HEK293T (cell line): ENCODE measurements at places on chromosomes 16 and 17.

DNA sequence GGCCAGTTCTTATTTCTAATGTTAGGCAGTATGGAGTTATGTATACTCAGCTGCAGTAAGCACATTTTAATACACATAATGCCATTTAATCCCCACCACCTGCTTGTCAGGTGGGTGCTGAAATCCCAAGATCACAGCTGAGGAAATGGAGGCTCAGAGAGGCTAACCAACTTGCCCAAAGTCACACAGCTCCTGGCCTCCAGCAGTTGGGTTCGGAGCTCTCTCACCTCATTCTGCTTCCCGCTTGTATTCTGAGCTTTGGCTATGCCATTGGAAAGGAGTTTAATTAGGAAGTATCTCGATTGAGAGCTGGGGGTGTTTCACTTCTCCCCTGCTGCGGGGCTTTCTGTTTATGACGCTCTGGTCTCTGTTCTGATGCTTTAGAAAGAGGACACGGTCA is 72.6 kb upstream of the CACNG5 start:
- no peak for DNase-seq

- DNase-seq: peak; percentile 88
Observed at GRCh38 chr17:21513012-21513570, 136.9 kb downstream of the KCNJ12 start.

DNA sequence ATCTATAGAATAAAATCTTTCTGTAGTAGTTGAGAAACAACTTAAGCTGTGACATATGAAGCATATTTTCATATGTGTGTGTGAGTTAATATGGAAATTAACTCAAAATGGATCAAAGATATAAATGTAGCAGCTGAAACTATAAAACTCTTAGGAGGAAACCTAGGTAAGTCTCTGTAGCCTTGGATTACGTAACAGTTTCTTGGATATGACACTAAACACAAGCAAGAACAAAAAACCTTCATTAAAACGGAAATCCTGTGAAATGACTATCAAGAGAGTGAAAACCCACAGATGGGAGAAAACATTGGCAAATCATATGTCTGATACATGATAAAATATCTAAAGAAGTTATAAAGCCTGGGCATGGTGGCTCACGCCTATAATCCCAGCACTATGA is 104.4 kb downstream of the VPS53 start:
- DNase-seq: no peak

DNA sequence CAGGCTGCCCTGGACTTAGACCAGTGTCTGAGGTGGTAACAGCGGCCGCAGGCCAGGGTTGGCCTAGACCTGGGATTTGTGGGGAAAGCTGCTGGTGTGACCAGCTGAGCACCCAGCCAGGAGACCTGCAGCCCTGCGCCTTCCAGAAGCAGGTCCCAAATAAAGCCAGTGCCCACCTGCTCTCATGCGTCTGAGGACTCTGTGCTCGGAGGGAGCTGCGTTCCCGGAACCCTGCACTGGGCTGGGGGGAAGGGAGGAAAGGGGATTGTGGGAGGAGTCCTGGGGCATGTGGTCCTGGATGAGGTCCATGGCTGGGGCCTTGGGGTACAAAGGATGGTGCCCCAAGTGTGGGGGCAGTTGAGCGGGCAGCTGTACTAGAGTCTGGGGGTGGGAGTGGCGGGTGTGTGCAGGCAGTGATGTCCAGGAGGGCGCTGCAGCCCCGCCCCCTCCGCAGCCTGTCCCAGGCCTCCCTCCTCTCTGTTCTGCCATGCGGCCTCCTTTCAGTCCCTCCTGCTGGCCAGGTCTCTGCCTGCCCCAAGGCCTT is 1.8 kb upstream of the NECAB2 start:
- no peak for DNase-seq

GRCh38 chr16:20803192-20803560 is 3.1 kb downstream of the ERI2 start:
- DNase-seq: no peak

- DNase-seq: no peak
Observed at GRCh38 chr17:64767269-64767997, 105.3 kb upstream of the SMURF2 start.

GRCh38 chr16:11211061-11211976 is 44.7 kb downstream of the SOCS1 start:
- no peak for DNase-seq

DNA sequence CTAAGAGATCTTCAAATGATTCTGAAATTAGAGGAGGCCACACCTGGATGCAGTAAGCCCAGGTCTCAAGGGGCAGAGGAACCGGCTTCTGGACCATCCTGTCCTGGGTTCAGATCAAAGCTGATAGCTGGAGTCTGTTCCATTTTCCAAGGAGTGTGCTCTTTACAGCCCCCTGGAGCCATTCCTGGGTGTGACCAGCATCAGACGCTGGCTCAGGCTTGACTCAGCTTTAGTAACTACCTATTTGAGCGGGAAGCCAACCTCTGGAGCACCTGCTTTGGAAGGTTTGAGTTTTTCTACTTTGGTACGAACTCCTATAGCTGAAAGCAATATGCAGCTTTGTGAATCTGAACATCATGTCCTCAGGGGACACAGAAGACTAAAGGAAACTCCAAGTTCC is 12.9 kb upstream of the BBS2 start:
- DNase-seq: peak; percentile 32

GRCh38 chr16:28317040-28317880 is 24.9 kb downstream of the SBK1 start:
- peak; percentile 82 for DNase-seq

GRCh38 chr17:40475234-40475908 is 26.1 kb downstream of the TNS4 start:
- DNase-seq: no peak

- peak; percentile 89 for DNase-seq
Observed at GRCh38 chr16:84647828-84648594, at the start of gene KLHL36. TSS of gene KLHL36 (plus strand) at chr16:84648511. CDS start at chr16:84650868, 2,357 bp downstream.

GRCh38 chr17:79393358-79394052 is 217.3 kb downstream of the RBFOX3 start:
- peak; percentile 89 for DNase-seq

DNA sequence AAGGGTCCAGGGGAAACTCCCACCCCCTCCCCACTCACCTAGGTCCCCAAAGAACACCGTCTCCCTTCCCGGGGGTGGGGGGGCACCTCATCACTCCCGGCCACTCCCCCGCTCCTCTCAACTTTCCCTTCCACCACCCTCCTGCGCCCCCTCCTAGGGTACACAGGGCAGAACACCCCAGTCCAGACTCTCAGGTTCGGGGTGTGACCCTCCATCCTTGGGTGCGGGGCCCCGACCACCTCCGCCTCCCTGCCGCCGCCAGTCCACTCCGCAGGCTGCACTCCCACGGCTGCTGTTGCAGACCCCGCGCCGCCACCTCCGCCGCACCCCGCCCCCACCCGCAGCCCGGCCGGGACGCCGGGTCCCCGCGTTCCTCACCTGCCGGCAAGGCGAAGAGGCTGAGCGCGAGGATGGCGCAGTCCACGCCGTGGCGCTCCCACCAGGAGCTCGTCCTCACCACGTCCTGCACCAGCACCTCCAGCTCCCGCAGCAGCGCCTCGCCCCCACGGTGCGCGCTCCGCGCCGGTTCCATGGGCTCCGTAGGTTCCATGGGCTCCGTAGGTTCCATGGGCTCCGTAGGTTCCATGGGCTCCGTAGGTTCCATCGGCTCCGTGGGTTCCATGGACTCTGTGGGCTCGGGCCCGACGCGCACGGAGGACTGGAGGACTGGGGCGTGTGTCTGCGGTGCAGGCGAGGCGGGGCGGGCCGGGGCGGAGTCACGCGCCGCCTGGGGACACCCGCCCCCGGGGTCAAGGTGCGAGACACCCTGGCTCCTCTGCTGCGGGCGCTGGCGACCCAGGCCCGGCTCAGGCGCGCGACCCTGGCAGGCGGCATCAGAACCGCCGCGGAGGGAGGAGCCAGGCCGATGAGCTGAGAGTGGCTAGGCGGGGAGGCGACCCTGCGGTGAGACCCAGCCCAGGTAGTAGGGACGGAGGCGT is at the start of gene FADS6:
Gene FADS6 (minus strand): TSS at position 660 of the 938 bp plus-strand sequence. CDS start 38 bp downstream, at position 622.
- no peak for DNase-seq

DNA sequence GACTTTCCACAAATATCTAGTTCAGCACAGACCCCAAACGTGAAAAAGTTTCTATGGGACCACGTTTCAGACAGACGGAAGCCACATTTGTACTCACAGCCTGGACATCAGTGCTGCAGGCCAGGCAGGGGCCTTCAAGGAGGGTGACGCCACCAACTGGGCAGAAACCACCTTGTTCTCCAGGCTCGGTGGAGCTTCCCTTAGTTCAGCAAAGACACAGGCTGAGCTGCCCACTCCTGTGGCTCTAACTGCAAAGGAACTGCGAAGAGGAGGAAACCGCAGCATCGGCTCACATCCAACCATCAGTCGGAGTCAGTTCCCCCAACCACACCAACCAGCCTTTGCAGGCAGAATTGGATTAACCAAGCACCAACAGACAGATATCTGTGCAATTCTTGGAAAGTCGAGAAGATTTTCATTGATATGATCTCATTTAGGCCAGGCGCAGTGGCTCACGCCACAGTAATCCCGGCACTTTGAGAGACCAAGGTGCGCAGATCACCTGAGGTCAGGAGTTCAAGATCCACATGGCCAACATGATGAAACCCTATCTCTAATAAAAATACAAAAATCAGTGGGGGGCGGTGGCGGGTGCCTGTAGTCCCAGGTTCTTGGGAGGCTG is 73.3 kb upstream of the CNEP1R1 start:
- no peak for DNase-seq

GRCh38 chr17:31535581-31535981 is 144.1 kb downstream of the RAB11FIP4 start:
- no peak for DNase-seq

- DNase-seq: no peak
Observed at GRCh38 chr16:48052731-48053417, 102.9 kb downstream of the ABCC12 start.

DNA sequence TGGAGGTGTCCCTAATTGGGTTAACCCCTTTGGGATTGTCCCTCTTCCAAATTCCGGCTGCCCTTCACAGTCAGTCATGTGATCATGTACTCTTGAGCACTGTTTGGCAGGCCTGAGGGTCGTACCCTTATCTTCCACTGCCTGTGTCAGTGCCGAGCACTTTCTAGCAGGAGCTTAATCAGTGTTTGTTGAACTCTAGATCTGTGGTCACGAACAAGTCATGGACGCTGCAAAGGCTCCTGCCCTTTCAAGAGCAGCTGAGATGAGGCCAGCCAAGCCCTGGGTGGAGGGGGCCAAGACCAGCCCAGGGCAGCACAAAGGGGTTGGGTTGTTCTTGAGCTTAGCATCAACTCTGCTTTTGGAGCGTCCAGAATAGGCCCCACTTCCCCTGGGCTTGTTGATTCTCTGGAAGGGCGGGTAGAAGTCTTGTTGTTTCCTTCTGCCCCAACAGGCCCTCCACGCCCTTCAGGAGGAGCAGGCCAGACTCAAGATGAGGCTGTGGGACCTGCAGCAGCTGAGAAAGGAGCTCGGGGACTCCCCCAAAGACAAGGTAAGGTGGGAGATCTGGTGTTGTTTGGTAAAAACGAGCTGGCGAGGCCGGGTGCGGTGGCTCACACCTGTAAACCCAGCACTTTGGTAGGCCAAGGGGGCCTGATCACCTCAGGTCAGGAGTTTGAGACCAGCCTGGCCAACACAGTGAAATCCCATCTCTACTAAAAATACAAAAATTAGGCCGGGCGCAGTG is 5.3 kb downstream of the IFI35 start:
- DNase-seq: no peak

DNA sequence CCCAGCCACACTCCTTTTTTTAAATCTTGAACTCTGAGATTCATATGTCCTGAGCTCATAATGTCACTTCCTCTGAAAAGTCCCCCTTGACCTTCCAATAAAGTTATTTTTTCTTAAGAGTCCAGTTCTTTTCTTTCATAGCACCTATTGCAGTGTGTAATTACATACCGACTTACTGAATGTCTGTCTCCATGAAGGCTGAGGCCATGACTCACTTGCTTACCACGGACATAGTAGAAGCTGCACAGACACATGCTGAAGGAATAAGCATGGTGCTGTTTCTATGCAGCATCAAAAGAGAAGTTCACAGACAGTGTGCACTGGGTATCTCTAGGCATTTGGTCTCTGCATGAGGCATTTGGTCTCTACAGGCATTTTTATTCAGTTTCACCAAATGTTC is 77.2 kb downstream of the C17orf67 start:
- no peak for DNase-seq

- DNase-seq: no peak
Observed at GRCh38 chr16:51453251-51453650, 302.2 kb upstream of the SALL1 start.

GRCh38 chr16:81280393-81280792 is 34.4 kb upstream of the GAN start:
- no peak for DNase-seq

GRCh38 chr16:2520784-2521531 is 787 bp downstream of the AMDHD2 start:
- no peak for DNase-seq

GRCh38 chr17:61072648-61073047 is 327.0 kb upstream of the TBX2 start:
- DNase-seq: no peak

GRCh38 chr17:16121915-16122314 is 93.4 kb downstream of the NCOR1 start:
- no peak for DNase-seq

DNA sequence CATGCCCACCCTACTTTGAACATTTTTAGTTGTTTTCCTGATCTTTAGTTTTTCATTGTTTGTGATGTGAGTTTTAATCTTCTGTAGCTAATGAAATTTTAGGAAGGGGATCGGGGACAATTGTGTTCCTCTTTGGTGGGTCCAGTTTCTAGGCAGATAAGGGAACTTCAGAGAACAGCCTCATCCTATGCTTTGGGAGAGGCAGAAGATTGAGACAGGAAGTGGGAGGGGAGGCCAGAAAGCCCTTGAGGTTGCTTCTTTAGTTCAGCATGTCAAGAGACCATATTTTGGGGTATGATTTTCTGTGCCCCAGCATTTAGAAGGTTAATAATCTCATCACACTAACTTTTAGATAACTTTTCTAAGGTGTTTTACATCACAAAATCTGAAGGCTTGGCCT is 191.0 kb downstream of the TANC2 start:
- DNase-seq: no peak

GRCh38 chr16:72840631-72841381 is 207.1 kb downstream of the ZFHX3 start:
- no peak for DNase-seq

DNA sequence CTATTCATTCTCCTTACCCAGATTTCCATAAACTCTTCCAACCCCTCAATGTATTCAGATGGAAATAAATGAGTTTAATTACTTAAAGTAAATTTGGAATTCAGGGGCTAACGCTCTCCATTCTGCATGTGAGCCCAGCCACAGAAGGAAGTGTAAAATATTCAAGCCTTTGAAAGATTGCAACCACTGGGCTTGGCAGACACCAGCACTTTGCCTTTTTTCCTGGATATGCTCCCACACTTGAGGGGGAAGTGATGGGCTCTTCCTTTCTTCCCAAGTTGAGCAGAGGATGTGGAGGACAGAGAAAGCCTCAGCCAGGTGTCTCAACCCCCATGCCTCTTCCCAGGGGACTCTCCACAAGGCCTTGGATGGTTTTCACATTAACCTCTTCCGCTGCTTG is 825.1 kb upstream of the EEF2KMT start:
- no peak for DNase-seq

GRCh38 chr17:17425005-17425404 is 51.8 kb upstream of the MED9 start:
- DNase-seq: no peak
